Adrenal gland (tissue), 19 donors: ENCODE measurements at places on chromosomes 7 and 10.
A peak's percentile ranks its signal among the peaks of the same experiment; 100 is the strongest.

GRCh38 chr7:34949361-34949760 lies 87.9 kb downstream of the DPY19L1 start:
- no peak for DNase-seq

- no peak for DNase-seq
Observed at GRCh38 chr10:89183571-89183970, 23.5 kb downstream of the CH25H start.

- peak; percentile 36 for DNase-seq
Observed at GRCh38 chr10:127976286-127976685, 69.4 kb downstream of the PTPRE start.

DNA sequence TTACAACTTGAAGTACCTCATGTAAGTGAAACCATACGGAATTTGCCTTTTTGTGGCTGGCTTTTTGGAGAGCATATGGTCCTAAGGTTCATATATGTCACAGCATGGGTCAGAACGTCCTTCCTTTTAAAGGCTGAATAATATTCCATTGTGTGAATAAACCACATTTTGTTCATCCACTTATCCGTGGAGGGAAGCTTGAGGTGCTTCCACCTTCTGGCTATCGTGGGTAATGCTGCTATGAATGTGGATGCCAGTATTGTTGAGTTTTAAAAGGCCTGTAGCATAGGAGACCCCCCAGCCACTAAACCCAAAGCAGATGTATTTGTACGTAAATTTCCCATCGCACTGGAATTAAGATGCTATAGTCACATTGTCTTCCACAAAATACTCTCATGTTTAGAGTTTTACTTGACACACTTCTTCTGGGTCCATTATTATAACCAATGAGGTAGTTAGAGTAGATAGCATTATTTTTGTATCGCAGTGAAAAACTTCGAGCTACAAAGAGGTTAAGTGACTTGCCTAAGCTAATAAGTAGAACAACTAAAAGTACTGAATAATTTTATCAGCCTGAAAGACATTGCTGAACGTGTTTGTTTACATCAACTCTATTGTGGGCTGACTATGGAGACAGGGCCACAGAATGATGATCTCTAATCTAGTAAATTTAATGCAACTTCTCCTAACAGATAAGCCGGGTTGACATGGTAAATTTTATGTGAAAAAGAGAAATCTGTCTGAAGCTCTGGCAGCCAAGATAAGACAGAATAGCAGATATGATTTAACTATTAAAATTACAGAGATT lies 183.0 kb upstream of the CTBP2 start:
- peak; percentile 36 for DNase-seq

DNA sequence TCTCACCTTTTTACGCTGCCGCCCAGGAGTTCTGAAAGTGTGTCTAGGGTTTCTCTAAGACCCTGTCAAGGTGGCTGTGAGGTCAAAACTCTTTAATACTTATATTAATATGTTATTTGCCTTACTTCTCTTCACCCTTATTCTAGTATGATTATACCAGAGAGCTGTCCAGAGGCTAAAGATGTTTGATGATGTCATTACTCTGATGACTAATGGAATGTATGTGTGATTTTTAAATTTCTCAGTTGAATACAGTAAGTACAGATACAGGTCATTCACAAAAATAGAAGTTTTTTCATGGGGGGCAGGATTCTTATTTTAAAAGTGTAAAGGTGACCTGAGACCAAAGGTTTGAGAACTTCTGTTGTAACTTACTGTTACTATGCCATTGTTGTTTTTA lies 150.6 kb upstream of the FOXP2 start:
- DNase-seq: no peak

- DNase-seq: no peak
Observed at GRCh38 chr10:124450783-124451057, 885 bp upstream of the NKX1-2 start.

DNA sequence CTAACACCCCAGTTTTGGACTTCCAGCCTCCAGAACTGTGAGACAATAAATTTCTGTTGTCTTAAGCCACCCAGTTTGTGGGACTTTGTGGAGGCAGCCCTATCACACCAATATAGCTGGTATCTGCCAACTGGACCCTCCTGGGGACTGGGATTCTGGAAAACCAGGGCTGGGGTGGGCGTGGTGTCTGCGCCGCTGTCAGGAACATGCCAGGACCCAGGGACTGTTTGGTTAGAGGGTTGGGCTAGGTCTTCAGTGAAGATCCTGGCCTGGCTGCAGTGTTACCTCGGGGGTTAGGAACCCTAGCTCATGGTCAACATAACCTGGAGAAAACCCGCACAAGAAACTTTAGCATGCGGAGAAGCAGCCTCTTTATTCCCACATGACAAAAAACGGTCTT lies 42.6 kb downstream of the PNLIPRP2 start:
- DNase-seq: no peak

- DNase-seq: no peak
Observed at GRCh38 chr7:27735165-27735564, 4.8 kb upstream of the TAX1BP1 start.

- DNase-seq: no peak
Observed at GRCh38 chr10:75398200-75398691, 3.3 kb downstream of the ZNF503 start.

DNA sequence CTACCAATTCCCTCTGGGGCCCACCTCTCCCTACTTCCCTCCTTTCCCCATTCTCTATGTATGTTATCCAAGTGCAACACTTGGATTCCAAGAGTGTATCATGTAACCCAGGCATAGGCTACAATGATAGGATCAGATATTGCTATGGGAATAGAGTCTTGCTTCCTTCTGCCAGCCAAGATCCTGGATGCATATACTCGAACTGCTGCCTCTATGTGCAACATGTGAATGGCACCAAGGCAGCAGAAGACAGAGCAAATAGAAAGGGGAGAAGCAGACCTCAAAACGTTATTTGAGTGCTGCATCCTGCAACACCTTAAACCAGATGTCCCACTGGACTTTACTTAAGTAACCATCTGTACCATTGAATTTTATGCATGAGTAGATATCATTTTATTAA lies 3.5 kb upstream of the XPNPEP1 start:
- DNase-seq: no peak

DNA sequence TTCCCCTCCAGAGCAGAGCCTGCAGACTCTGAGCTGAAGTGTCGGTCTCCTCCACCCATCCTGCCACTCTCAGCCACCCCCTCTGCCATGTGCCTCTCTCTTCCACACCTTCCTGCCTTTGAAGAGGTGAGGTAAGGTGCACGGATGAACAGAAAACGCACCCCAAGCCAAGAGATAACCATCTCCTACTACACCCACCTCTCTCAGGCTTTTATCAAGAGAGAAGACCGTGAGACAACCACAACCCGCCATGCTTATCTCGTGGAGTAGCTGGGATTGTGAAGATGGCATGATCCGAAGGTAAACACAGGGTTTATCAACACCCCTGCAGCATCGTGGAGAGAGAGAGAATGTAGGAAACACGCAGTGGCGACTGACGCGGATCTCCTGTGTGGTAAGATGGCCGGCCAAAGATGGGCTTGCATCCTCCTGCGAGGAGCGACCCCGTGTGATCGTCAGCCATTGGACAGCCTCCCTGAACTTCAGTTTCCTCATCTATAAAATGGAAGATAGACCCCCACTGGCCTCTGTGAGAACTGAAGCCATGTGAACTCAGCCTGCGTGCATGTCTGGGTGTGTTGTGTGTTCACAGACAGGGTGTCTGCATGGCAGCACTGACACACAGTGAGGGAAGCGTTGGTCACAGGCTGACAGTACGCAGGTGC lies 219.0 kb downstream of the DIP2C start:
- DNase-seq: peak; percentile 44

GRCh38 chr7:105905910-105906568 lies 29.6 kb upstream of the ATXN7L1 start:
- DNase-seq: no peak

- no peak for DNase-seq
Observed at GRCh38 chr7:3370068-3370830, 69.2 kb downstream of the SDK1 start.

GRCh38 chr10:75126277-75126676 lies 14.8 kb downstream of the SAMD8 start:
- no peak for DNase-seq

GRCh38 chr10:63573068-63573697 lies 52.0 kb downstream of the REEP3 start:
- DNase-seq: no peak

DNA sequence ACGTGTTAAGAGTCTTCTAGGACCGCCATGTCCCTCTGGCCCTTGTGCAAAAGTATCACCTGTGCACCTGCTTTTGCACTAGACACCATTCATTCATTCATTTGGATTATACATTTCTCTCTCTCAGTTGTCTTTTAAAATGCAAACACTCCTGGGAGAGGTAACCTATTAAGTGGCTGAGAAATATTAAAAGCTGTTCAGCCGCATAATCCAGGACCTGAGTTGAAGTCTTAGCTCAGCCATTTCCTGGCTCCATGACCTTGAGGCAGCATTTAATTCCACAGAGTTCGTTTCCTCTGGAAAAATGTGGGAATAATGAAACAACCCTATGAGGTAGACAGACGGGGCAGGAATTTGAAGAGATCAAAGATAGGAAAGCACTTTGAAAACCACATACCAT lies 251.6 kb downstream of the RPS24 start:
- no peak for DNase-seq

DNA sequence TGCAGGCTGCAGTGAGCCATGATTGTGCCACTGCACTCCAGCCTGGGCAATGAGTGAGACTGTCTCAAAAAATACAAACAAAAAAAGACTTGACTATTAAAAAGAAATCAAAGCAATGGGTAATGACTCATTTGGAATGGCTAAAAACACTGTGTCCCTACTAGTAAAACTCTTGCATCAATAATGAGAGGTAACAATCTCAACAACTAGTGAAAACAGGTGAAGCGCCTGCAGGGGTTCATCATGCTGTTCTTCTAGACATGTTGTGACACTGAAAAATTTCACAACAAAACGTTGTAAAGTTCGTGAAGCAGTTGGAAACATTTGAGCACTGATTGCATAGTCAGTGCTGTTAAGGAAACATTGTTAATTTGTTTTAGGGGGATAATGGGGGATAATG lies 26.9 kb upstream of the SLC29A4 start:
- DNase-seq: no peak

DNA sequence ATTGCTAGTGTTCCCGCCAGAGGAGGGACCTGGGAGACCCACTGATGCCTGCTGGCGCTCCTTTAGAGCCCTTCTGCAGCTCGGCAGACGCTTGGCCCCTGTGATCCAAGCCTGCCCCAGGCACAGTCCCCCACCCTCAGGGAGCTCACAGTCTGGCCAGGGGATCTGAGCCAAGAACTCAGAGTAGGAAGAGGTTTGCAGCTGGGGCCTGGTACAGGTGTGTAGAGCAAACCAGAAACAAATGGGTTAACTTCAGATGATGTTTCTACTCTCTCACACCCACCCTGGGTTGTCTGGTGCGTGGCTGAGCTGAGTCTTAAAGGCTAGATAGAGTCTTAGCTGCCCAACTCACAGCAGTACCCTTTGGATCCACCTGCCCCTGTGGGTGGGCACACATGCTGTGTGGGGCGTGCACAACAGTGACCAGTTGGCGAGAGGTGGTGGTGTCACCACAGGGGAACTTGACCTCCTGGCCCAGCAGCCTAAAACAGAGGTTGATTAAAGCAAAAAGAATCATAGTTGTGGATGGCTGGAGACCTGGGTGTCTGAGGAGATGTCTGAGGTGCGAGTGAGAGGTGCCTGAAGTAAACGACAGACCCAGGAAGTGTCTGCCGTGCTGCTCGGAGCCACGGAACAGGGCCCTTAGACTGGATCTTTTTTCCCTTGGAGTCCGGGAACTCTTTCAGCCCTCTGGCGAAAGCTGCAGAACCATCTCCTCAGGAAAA lies 31.2 kb upstream of the SRGN start:
- no peak for DNase-seq

DNA sequence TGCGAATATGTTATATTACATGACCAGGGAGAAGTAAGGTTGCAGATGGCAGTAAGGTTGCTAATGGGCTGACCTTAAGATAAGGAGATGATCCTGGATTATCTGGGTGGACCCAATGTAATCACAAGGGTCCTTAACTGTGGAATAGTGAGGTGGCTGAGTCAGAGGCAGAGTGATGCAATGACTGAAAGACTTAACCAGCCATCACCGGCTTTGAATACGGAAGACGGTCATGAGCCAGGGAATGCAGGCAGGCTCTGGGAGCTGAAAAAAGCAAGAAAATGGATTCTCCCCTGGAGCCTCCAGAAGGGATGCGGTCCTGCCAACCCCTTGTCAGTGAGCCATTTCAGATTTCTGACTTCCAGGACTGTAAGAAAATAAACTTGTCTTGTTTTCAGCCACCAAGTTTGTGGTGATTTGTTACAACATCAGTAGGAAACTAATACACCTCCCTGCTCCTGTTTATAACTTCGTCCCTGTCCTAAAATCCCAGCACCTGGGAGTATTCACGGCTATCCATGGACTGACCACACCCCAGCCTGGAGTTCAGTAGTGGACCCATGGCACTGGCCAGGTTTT lies 4.6 kb upstream of the C10orf95 start:
- DNase-seq: no peak

GRCh38 chr7:29478226-29478625 lies 85.4 kb upstream of the PRR15 start:
- no peak for DNase-seq

- DNase-seq: no peak
Observed at GRCh38 chr7:1847260-1848001, 177.4 kb downstream of the ELFN1 start.

- DNase-seq: no peak
Observed at GRCh38 chr10:98261436-98262277, 6.3 kb downstream of the LOXL4 start.

DNA sequence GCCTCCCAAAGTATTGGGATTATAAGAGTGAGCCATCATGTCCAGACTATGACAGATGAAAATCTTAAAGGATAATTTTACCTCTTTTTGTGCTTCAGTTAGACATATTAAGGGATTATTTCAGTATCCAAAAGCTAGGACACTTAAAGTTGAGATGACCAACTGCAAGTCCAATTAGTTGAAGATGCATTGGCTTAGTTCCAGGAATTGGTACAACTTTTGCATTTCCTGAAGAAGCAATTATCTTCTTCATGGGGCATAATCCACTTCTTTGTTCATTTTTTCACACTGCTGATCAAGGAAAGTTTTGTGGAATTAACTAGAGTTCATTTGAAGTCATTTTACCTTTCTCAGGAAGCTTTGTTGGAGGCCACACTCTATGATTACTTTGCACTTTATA lies 72.0 kb upstream of the HECW1 start:
- DNase-seq: no peak

DNA sequence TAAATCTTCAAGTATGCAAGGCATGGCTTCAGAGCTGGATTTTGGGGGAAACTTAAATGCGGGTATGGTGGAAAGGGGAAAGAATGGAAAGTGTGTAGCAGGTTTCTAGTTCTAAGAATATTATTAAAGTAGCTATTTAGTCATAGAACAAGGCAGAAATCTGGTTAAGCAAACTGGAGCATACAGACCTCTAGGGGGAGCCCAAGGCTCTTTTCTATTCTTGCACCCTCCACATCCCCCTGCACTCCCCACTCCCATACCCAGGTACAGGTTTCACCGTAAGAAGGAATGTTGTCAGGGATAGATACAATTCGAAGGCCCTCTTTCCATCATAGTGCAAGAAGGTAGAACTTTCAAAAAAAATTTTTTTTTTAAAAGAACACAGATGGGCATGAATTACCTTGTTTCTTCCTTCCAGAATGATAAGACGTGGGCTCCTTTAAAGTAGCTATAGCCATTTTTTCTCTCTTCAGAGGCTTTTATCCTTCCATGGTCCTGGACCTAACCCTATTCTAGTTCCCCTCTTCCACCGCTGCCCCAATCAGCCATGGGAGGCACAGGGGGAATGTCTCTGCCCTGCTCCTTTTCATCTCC lies 41.5 kb upstream of the SMIM30 start:
- peak; percentile 35 for DNase-seq

GRCh38 chr7:71739520-71740173 lies 607.7 kb downstream of the GALNT17 start:
- no peak for DNase-seq

GRCh38 chr7:48424731-48425130 lies 253.5 kb downstream of the ABCA13 start:
- DNase-seq: no peak
